ENCODE measurements at places on chromosomes 1 and 21.

DNA sequence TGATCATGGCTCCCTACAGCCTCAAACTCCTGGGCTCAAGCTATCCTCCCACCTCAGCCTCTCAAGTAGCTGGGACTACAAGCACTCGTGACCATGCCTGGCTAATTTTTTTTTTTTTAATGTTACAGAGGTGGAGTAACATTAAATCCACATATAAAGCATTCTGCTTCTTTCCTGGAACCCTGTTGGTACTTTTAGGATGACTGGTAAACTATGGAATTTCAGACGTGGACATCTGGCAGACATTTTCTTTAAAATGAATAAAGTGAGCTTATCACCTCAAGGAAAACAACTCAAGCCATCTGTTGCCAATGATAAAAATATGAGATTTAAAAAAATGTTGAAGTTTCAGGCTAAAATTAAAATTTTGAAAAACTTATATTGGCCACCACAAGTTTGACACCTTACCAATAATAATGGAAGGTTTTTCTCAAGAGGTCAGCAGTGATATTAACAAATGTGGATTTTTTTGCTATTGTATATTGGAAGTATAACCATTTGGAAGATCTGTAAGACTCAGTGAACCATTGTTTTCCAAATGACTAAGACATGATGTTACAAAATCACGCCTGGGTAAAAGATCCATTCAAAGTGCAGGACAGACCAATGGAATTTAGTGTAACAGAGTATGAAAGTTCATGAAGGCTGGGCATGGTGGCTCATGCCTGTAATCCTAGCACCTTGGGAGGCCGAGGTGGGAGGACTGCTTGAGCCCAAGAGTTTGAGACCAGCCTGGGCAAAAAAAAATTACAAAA, 52.7 kb upstream of the EIF4G3 start:
- DNase-seq = no peak

GRCh38 chr1:184409011-184409410, 22.2 kb downstream of the C1orf21 start:
- DNase-seq = no peak

DNA sequence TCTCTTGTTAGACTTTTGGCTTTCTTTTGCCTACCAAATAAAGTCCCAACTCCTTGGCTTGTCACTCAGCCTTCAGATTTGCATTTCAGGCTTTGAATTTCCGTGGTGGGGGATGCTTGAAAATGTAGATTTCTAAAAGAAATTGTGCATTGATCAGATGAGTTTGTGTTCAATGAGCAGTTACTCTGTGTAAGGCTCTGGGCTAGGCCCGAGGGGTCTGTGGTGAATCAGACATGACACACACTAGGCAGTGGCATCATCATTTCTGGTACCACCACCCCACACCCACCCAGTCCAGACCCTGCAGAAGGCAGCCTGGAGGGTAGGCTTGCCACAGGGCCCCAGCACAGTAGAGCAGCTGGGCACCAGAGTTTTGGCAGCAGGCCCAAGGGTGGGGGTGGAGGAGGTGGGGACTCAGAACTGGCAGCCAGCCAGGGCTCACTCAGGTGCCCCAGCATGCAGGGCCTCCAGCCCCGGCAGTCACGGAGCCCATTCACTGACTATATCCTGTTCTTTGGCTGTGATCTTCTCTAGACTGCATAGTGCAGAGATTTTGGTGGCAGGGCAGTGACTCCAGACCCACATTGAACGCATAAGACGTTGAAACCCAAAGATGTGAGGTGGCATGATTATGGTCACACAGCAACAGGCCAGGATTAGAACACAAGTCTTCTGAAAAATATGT, 97.2 kb upstream of the ARTN start:
- peak; percentile 97 for DNase-seq

DNA sequence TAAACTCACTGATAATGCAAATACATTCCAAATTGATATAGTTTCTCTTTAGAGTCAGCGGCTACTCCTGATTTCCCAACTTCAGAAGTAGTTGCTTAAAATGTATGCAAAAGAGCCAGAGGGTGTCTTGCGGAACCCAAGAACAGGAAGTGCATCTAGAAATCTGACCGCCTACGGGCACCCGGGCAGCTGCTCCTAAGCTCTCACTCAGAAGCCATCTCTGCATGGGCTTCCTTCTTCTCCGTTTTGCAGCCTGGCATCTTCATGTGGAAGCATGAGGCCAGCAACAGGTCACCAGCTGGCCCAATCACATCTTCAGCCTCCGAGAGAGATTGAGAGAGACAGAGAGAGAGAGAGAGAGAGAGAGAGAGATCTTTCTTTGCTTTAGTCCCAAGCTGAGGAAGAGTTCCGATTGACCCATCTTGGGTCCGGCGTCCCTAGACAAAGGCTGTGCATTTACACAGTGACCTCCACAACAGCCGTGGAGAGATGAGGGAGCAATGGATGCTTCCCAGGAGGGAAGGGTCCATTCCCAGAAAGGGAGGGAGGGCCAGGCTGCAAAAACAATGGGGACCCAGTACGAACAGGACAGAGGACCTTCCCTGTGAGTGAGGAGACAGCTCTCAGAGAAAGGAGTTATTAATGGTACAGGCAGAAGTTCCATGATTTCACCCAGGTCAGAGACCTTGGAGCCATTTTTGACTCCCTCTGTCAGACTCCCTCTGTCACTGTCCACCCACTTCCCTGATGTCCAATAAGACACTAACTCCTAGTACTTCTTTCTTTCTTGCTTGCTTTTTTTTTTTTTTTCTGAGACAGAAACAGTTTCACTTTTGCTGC, 28.2 kb upstream of the SLC30A1 start:
- no peak for DNase-seq

GRCh38 chr1:55588309-55588708, 373.1 kb upstream of the USP24 start:
- no peak for DNase-seq

DNA sequence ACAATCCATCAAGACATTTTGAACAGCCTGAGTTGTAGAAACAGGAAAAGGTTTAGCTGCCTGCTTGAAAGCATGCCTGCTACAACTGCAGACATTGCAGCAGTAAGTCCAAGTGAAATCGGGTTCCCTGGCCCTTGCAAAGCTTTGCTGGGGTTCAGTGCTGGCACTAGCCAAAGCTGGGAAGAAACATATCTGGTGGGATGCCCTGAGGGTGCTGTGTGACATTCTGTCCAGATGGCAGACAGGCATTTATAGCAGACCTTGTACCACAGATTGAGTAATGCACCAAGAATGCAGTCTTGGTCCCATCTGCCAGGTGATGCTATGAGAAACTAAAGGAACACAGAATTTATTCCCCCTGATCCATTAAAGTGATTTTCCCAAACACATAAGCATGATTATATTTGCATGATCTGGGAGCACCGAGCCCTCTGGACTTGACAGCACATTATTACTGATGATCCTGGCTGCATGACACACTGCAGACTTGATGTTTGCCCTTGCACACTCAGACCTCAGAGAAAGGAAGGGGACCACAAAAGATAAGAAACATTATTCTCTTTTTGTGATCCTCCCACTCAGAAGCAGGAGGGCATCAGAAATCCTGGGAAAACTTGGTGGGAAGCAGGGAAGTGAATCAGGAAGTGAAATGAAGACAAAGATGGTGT, 223.7 kb upstream of the FAM78B start:
- DNase-seq = no peak

- DNase-seq = no peak
These were observed 36.1 kb upstream of the CHIT1 start for GRCh38 chr1:203265541-203265940.

DNA sequence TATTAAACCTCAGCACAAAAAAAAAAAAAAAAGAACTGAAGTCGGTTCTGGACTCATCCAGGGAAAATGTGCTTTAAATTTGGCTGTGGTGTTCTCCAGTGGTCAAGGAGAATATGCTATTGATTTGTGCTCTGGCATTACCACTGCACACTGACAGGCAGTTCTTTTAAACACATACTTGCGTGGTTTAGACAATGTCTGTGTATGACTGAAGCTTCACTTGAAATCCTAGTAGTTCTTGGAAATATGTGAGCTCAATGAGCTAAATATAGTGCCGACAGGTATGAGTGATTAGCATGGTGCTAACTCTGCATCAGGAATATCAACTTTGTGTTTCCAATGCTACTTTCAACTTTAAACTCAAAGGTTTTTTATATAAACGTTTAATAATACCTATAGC, 415.6 kb downstream of the SMYD3 start:
- DNase-seq = no peak

DNA sequence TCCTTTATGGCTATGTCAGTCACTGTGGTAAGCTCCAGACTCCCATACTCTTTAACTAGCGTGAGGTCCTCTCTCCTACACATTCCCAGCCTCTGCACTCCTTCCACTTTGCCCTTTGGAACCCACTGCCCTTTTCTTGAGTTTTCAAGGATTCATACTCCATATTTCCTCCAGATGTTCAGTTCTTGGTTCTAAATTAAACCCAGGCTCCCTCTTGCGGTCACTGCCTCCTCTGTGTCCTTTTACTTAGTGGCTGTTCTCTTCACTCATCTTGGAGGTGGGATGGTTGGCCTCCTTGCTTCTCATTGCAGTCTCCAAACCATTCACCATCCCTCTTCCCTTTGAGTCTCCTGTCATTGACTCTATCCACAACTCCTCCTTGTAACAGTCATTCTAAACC, 208.1 kb downstream of the TGFB2 start:
- no peak for DNase-seq

GRCh38 chr1:22636927-22637326, 499 bp downstream of the C1QA start:
- peak; percentile 44 for DNase-seq

- no peak for DNase-seq
These were observed 46.6 kb downstream of the WLS start for GRCh38 chr1:68185743-68186142.

- peak; percentile 33 for DNase-seq
These were observed 37.1 kb upstream of the CTTNBP2NL start for GRCh38 chr1:112358798-112359408.

DNA sequence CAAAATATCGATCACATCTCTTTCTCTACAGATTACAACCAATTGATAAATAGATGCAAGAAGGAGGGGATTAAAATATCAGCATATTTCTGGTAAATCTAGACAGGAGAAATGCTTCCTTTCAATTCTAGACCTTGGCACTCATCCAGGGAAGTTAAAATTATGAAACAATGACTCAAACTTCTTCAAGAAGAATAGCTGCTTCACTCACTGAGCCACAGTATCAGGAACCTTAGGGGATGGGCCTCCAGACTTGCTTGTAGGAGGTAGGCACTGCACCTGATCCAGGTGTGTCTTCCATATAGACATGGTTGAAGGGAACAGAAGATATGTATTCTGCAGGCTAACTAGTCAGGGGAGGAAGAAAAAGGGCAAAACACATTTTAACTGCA, 9.8 kb downstream of the SLAMF7 start:
- no peak for DNase-seq
